Nucleus accumbens (tissue), 56 donors: ENCODE measurements at places on chromosomes 7 and 10.

DNA sequence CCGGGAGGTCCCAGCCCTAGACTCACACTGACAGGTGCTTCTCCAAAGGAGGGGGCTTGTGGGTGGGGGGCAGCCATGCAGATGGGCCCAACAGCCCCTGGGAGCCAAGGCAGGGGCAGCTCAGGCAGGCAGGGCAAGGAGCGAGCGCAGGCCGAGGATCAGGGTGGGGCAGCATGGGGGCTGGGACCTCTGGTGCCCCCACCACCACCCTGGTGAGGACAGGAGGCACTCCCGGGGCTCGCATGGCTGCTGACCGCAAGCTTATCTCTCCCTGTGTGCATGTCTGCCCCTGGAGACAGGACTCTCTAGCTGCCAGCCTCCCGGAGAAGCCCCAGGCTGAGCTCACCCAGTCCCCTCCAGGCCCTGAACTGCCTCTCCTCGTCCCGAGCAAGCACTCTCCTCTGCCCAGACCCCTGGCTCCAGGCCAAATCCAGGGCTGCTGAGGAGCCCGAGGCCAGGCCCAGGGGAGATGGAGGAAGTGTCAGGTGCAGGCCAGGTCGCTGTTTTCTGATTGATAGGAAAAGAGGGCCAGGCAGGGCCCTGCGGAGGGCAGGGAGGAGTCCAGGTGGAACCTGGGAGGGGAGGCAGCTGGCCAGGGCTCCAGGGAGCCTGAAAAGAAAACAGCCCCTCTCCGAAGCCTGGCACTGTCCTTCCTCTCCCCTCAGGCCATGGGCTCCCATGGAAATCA lies 39.0 kb downstream of the PDGFA start:
- no peak for DNase-seq

GRCh38 chr7:1520539-1521234 lies 9.8 kb upstream of the MAFK start:
- no peak for DNase-seq

- DNase-seq: no peak
Observed at GRCh38 chr10:117656385-117657367, 114.1 kb downstream of the EMX2 start.

GRCh38 chr7:1193593-1194424 lies 33.8 kb upstream of the ZFAND2A start:
- DNase-seq: peak; percentile 17

DNA sequence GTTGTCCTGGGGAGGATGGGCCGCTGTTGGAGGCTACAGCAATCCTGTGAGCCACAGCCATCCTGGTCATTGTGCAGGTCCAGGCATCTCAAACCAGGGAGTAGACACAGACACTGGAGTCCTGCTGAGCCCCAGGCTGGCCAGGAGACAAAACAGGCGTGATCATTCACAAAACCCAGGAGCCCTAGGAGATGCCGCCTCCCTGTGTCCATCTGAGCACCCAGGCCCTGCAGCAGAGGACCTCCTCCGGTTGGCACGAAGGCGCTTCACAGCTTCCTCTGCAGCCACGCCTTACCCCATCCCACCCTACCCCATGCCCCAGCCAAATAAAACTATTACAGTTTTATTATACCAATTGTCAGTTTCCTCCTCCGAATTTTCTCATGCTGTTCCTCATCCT lies 183.6 kb downstream of the PLXNA4 start:
- DNase-seq: no peak

DNA sequence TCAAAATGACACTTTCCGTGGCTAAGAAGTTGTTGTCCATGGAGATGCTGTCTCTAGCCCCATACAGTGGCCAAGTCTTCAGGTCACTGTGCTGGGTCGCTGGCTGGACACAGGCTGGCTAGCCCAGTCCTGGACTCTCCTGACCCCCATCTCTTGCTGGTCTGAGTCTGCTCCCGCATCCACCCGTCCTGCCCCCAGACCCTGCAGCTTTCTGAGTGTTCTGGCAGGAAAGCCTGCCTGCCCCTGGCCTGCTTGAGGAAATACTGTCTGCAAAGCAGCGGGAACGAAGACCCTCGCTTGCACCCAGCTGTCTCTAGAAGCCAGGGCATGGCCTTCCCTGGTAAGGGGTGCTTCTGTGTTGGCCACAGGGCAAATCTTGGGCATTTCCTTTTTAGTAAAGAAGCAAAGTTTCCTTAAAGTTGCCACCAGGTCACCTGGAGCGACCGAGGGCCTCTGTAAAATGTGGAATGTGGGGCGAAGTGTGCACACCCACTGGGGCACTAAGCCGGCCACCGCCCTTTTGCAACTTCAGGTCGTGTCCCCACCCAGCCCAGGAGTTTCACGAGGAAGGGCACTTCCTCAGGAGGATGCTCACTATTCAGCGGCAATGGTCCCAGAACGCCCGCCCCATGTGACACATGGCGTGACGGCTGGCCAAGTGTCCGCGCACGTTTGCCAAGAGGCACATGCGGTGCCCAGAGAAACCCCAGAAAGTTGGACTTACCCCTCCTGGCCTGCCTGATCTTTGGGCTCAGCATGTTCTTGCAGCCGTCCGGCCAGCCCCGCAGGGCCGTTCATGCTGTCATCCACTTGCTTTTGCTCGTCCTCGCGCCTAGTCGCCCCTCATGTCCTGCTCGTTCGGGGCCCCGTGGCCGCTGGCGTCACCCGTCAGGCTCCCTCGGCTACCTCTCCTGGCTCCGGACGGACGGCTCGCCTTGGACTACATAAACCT lies 558 bp downstream of the ARHGAP22 start:
- peak; percentile 28 for DNase-seq

DNA sequence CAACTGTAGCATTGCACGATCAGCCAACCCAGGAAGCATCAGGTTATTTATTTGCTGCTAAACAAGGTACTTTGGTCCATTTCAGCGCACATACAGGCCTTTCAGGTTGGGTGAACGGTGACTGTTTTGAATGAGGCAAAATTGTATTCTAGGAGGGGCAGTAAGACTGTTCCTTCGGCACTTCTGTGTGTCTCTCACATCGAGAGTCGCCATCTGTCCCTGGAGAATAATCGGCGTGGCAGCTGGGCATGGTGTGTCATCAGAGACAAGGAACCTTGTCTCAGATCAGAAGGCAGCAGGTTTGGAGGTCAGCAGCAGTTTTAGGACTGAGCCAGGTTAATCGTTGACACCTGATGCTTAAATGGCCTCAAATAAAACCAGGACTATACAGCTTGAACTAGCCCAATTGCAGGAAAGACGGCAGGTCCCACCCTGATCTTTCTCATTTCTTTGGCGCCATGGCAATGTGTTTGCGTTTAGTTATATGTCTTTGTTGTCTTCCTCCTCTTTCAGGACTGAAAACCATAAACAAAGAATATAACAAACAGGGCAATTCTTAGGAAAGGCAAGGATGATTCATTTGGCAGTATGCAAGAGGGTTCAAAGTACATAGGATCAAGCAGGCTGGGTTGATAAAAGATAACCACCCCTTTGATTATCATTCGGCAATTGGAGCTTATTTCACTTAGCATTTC lies 92.0 kb upstream of the PRR15 start:
- no peak for DNase-seq

DNA sequence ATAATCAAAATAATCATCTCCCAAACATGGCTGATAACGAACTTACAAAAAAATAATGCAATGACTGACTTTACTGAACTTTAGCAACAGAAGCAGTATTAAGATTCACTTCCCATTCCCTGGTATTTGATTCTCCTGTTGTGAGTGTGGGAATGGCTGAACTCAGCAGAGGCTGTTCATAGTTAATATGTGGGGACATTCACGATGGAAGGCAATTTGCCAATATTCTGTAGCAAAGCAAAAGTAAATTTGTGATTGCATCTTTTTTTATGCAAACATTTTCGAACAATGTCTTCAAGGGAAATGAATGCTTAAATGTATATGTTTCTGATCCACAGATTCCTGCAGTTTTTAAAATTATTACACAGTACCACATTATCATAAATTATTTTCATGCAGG lies 431.7 kb upstream of the KLF6 start:
- no peak for DNase-seq

- DNase-seq: no peak
Observed at GRCh38 chr10:112135604-112136003, 48.0 kb downstream of the GPAM start.

DNA sequence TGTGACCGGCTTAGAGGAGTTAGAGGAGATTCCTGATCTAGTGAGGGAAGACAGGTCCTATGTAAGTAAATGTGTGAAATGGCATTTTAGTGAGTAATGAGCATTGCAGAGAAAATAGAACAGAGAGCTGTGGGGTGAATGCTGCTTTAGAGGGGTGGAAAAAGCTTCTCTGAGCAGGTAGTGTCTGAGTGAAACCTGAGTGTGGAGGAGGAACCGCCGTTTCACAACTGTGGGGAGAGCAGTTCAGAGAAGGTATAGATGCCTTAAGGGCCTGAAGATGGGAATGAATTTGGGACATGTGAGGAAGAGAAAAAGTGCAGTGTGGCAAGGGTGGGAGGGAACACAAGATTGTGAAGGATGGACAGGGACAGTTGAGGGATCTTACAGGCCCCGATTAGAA lies 21.6 kb downstream of the FBH1 start:
- DNase-seq: no peak

DNA sequence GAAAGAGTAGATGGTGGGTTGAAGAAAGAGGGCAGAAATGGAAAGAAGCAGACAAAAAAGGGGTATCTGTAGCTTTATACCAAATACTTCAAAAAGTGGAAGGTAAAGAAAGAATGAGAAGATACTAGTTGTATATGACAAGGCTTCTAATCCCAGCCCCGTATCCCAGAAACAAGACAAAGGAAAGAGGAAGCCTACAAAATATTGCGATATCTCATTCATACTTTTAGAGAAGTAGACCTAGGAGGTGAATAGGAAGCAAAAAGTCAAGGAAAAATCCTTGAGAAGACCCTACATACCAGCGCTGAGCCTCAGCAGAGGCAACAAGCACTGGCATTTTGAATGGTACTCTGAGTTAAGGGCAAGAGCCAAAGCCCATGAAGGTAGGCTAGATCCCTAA lies 26.6 kb downstream of the PHTF2 start:
- no peak for DNase-seq

GRCh38 chr10:58335306-58336005 lies 650 bp downstream of the UBE2D1 start:
- DNase-seq: peak; percentile 17

- DNase-seq: no peak
Observed at GRCh38 chr7:99642027-99642426, 25.3 kb downstream of the ZSCAN25 start.

GRCh38 chr7:68958571-68958970 lies 639.7 kb upstream of the AUTS2 start:
- DNase-seq: no peak

DNA sequence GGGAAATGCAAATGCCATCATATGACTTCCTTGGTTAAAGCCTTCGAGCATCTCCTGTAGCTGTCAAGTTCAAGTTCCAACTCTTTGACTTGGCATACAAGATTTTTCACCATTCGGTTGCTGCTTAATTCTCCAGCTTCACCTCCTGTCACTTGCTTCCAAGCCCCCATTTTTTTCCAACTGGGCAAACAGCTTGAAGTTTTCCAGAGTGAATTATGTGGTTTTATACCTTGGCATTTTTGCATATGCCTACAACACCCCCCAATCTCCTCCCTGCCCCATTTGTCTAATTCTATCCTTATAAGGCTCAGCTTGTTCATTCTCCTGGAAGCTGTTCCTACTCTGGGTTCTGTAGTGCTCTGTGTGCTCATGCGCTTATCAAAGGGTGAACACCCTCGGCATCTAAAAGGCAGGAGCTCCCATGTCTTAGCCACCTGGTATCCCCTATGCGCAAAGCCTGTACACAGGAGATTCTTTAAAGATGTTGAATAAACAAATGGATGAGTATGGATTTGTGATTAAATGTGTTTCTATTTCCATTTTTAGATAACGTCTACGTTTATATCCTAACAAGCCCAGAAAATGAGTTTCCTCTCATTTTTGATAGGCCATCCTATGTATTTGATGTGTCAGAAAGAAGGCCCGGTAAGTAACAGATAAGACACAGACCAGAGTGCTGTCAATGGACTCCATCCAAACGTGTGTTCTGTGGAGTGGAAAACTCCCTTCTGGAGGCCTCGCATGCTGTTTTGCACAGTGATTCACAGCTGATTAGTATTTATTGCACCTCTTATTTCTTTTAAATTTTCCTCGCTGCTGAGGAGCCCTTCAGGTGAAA lies 52.5 kb downstream of the CDHR3 start:
- DNase-seq: no peak

GRCh38 chr7:22305706-22306105 lies 51.2 kb downstream of the RAPGEF5 start:
- no peak for DNase-seq

- DNase-seq: no peak
Observed at GRCh38 chr7:78487464-78487863, 688.9 kb downstream of the PHTF2 start.

DNA sequence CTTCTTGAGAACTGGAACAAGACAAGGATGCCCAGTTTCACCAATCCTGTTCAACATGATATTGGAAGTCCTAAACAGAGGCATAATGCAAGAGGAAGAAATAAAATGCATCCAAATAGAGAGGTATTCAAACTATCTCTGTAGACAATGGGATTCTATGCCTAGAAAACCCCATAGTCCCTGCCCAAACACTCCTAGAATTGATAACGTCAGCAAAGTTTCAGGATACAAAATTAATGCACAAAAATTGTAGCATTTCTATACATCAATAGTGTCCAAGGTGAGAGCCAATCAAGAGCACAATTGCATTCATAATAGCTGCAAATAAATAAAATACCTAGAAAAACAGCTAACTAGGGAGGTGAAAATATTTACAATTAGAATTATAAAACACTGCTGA lies 72.5 kb downstream of the PCDH15 start:
- DNase-seq: no peak

DNA sequence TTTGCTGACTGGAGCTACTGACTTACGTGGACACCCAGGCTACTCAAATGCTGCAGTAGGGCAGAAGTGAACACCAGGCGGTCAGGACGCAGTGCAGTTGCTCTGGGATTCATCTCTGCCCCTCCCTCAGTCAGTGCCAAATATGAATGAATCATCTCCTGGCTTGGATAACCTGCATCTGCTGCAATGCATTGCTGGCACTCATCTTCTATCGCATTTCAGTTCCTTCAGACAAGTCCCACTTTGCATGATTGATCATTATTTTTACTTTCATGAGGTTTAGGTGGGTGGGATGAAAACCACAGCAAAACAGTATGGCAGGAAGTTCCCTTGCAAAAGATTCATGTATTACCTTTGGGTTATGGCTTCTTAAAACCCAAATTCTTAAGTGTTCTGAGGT lies 224.6 kb upstream of the NRP1 start:
- no peak for DNase-seq

DNA sequence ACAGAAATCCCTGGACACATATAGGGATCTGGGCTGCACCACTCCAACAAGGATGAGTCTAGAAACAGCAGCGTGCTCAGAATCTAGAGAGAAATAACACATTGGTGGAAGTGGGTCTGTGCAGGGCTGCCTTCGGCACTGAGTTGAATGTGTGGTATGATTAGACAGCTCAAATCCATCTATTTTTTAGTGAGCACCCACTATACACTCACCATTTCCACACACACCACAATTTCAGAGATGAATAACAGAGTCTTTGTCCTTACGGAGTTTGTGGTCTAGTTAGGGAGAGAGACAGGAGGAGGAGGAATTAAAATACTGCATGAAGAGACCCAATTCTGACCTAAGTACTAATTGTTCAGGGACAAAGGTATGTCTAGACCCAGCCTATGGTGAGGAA lies 44.2 kb downstream of the JAZF1 start:
- DNase-seq: no peak

- DNase-seq: no peak
Observed at GRCh38 chr7:8481752-8482446, 48.5 kb downstream of the NXPH1 start.

- no peak for DNase-seq
Observed at GRCh38 chr7:30968294-30968693, 4.5 kb downstream of the GHRHR start.

GRCh38 chr10:15242261-15242840 lies 73.9 kb upstream of the NMT2 start:
- no peak for DNase-seq

- no peak for DNase-seq
Observed at GRCh38 chr7:13117103-13117502, 429.7 kb downstream of the ARL4A start.
